ENCODE measurements at places on chromosomes 2 and 18.

DNA sequence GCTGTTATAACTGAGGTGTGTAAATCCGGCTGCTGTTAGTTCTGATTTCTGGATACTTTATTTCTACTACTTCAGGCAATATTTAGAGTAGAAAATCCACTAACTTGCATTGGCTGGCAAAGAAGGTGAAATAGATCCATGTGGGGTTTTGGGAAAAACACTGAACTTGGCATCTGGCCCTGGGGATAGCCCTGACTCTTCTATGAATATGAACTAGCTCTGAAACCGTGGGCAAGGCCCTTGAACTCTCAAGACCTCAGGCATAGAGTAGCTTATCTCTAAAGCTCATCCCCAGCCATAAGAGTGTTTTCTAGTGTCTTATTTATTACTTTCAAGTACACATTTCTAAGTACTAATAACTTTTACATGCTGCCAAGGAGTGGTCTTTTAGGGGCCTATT, 25.8 kb downstream of the PARD3B start:
- no peak for DNase-seq

- peak; percentile 88 for DNase-seq
These were observed 10.2 kb upstream of the MMADHC start for GRCh38 chr2:149597668-149598326.

- DNase-seq: no peak
These were observed 28.7 kb downstream of the IGFBP5 start for GRCh38 chr2:216666461-216667233.

DNA sequence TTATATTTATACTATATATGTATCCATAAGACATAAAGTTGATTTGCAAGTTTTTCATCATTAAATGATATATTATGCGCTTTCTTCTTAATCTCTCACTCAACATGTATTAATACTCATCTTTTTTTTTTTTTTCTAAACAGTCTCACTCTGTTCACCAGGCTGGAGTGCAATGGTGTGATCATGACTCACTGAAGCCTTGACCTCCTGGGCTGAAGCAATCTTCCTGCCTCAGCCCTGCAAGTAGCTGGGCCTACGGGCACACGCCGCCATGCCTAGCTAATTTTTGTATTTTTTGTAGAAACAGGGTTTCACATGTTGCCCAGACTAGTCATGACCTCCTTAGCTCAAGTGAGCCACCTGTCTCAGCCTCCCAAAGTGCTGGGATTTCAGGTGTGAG, 51.4 kb upstream of the MAP4K3 start:
- DNase-seq: peak; percentile 85

Data from non-pigmented ciliary epithelial cell (primary cell).